Dermis microvascular lymphatic vessel endothelial cell (primary cell): ENCODE measurements at places on chromosomes 7 and 10. TPM values are rescaled to one million over a fixed set of nuclear protein-coding genes. Genes with fewer than 3 reads are reported as not detected.

DNA sequence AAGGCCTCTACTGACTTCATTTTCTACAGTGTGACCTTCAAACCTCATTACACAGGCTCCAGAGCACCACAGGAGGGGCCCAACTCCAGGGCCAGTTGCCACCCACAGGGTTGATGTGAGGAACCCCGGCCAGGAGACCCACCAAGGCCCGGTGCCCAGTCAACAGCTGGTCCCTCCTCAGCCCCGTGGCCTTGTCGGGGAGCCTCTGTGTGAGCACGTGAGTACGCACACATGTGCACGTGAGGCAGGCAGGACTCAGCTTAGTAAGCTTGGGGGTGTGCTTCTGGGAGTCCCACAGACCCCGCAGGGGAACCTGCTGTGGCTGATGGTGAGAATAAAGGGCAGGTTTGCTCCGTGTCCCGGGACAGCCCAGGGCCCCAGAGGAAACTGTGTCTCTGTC, 104.5 kb downstream of the VIPR2 start:
- no peak for DNase-seq

SEMA3C gene
- total RNA-seq: under 0.01 and 3.9 TPM in 2 replicates

GRCh38 chr7:77923419-77923818, 124.8 kb downstream of the PHTF2 start:
- no peak for DNase-seq

MUC12 gene
- total RNA-seq: not detected in 2 replicates

GRCh38 chr7:137961200-137962177, 40.4 kb downstream of the CREB3L2 start:
- DNase-seq: no peak

KLLN gene
- 0.13 and 0.26 TPM in 2 replicates for total RNA-seq

- peak; percentile 78 for DNase-seq
Observed at GRCh38 chr10:95906677-95907455, 909 bp upstream of the CC2D2B start.

GRCh38 chr7:47480576-47481538, 101.1 kb downstream of the TNS3 start:
- no peak for DNase-seq

- no peak for DNase-seq
Observed at GRCh38 chr10:1123198-1123597, 67.0 kb downstream of the WDR37 start.

DNA sequence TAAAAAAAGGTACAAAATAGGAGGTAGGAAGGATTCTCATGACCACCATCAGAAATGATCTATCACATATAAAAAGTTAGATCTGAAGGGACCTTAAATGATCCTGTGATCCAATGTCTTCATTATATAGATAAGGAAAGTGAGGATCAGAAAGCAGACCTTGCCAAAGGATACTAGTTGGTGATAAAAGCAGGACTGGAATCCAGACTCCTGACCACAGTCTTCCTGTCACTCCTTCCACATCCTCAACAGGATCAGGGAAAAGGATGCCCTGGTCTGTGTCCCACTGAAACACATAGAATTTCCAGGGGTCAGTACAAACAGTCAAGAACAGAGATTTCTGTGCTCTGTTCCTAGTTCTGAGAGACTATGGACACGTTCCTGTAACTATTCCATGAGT, 97.2 kb downstream of the SPAG6 start:
- DNase-seq: no peak

- DNase-seq: peak; percentile 35
Observed at GRCh38 chr10:71234970-71235685, 22.8 kb downstream of the UNC5B start.

LIPJ gene
- total RNA-seq: not detected in 2 replicates

CYP51A1 gene
- 102 and 174 TPM in 2 replicates for total RNA-seq

- DNase-seq: no peak
Observed at GRCh38 chr7:135979471-135980011, 2.4 kb upstream of the MTPN start.

DNA sequence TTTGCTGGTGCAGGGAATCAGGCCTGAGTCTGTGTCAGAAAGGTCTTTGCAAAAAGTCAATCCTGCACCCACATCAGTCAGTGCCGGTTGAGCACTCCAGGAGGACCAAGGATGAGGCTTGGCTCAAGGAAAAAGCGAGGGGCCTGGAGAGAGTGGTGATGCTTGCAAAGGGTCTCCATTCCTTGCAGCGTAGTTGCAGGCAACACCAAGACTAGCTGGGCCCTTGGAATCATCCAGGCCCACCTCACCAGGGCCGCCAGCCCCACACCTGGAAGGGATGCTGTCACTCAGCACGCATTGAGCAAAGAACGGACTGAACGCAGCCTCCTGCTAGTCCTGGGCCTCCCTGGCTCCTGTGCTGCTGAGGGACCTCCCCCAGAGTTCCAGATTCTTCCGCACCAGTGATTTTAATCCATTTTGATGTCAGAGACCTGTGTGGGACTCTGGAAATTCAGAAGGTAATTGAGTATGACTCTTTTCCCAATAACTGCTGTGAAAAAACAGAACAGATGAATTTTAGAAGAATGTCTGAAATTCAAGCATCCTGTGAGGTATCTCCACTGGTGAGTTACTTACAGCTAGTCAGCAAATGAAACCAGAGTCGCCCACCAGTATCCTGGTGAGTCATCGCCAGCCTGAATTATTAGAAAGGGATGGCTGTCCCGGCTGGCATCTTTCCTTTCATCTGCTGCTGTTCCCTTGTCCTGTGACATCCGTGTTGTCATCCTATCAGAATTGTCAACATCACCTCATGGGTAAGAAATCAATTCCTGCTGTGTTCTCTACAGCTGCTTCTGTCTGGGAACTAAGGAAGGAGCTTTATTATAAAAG, 150.8 kb upstream of the NPS start:
- DNase-seq: peak; percentile 35

DNA sequence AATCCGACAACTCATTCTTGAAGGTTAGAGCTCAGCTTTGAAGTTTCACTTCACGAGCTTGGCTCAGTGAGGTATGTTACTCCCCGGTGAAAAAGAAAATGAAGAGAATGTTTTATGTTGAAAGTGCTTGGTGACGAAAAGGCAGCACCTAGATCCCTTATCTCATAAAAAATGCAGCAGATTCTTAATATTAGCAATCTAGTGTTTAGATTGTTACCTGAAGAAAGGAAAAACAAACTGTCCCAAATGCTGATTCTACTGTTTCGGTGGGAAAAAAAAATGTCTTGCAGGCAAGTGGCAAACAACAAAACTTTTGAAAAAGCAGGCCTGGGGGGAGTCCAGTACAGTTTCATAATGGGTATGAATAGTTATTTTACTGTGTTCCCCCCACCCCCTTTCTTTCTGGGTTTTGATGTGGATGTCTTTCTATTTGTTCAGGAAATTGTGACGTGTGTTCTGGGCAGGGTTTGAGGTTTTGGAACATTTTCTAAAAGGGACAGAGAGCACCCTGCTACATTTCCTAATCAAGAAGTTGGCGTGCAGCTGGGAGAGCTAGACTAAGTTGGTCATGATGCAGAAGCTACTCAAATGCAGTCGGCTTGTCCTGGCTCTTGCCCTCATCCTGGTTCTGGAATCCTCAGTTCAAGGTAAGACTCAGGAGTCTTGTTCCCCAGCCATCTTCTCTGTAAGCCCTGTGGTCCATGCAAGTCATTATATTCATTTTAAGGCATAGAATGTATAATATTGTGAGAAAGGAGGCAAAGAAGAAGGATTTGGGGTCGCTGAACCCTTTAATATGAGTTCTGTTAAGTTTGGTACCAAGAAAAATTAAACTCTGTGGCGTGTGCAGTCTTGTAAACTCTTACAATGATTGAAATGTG, at the start of gene SRGN:
SRGN (plus strand) TSS at position 514 of the 881 bp plus-strand sequence; CDS start at position 569, 55 bp downstream.
- peak; percentile 84 for DNase-seq

GRCh38 chr10:79383974-79384606, 36.8 kb downstream of the PPIF start:
- no peak for DNase-seq
